ENCODE measurements at places on chromosomes 16 and 17.

- no peak for DNase-seq
Measured at GRCh38 chr17:82328141-82328993, 5.2 kb downstream of the SECTM1 start.

DNA sequence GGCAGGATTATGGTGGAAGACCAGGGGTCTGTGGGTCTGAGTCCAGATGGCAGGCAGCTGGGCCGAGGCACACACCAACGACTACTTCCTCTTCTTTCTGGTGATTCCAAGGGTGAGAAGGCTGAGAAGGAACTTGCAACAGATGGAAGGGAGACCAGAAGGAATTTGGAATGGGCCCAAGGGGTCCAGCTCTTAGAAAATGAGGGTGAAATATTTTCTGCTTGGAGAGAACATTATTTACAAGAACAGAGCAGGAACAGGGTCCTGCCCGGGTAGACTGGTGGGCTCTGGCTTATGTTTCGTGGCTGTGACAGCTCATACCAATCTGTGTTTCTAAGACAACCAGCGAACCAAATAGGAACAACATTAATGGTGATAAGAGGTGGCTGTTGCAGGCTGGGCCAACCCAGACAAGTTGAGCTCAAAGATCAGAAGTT, 36.6 kb downstream of the CCDC42 start:
- DNase-seq = no peak

GRCh38 chr17:78892936-78893379, 10.0 kb downstream of the CEP295NL start:
- DNase-seq = no peak

GRCh38 chr16:56422896-56423441, 2.4 kb downstream of the AMFR start:
- DNase-seq = no peak

DNA sequence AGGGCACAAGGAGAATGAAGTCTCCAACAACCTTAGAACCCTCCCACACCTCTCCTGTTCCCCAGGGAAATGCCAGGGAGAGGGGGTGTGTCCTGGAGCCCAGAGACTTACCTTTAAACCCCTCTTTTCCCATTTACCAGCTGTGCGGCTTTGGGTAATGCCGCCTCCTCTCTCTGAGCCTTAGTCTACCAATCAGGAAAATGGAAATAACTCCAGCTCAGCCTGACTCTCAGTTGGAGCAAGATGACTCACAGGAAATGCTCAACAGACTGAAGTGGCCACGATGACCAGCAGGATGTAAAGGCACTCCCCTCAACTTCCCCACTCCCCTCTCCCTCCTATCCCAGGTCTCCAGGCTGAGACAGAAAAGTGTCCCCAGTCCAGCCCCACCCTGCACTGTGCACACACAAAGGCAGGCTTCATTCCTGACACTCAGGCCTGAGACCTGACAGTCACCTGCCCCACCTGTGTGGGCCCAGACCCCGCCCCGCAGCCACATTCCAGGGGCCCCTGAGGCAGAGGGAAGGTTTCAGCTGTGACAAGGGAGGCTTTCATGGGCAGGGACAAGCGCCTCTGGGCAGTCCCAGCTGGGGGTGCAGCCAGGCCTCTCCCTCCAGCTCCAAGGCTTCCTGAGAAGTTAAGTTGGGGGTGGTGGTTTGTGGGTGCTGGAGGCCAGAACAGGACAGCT, 3.0 kb upstream of the KRT15 start:
- peak; percentile 88 for DNase-seq

- no peak for DNase-seq
Measured at GRCh38 chr16:24950275-24950674, 64.9 kb downstream of the ARHGAP17 start.

DNA sequence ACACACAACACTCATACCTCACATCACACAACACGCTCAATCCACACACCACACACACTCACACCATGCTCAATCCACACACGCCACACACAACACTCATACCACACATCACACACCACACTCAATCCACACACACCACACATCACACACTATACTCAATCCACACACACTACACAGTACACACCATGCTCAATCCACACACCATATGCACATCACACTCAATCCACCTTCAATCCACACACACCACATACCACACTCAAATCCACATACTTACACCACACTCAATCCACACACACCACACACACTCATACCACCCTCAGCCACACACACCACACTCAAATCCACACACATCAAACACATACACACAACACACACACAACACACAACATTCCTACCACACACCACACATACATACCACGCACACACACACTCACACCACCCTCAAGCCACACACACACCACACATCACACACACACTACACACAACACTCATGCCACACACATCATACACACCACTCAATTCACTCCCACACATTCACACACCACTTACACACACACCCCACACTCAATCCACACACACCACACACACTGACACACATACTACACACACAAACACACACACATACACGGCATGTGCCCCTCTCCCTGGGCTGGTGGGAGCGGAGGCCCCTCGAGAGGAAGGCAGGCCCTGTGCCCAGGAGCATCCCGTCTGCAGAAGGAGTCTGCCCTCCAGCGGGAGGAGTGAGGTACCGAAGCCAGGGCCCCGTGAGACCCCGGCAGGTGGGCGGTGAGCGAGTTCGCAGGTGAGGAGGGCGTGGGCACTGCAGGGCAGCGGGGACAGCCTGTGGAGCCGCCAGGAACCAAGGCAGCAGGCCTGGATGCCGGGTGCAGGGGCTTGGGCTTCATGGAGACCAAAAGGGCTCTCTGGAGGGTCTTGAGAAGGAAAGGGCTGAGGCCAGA, 33.1 kb upstream of the RPTOR start:
- no peak for DNase-seq

- no peak for DNase-seq
Measured at GRCh38 chr17:6894206-6894528, 62.6 kb upstream of the TEKT1 start.

DNA sequence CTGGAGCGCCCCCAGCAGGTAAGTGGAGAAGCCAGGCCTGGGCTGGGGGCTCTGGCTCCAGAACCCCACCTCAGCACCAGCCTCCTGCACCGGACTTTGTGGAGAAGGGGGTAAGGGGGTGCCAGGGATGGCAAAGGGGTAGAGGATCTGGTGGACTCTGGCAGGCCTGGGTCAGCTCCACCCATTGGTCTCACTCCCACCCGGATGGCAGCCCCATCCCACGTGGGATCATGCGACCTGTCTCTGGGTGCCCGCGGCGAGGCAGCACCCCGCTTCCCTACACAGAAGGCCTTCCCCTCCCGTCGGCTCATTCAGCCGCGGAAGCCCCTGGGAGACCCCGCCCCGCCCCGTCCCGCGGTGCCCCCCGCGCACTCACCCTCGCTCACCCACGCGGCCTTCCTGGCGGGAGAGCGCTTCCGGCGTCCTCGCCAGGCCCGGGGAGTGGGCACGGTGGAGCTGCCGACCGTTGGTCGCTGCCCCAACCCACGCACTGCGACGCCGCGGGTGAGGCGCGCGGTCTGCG, 498 bp upstream of the PLEKHG4 start:
- DNase-seq = peak; percentile 65

DNA sequence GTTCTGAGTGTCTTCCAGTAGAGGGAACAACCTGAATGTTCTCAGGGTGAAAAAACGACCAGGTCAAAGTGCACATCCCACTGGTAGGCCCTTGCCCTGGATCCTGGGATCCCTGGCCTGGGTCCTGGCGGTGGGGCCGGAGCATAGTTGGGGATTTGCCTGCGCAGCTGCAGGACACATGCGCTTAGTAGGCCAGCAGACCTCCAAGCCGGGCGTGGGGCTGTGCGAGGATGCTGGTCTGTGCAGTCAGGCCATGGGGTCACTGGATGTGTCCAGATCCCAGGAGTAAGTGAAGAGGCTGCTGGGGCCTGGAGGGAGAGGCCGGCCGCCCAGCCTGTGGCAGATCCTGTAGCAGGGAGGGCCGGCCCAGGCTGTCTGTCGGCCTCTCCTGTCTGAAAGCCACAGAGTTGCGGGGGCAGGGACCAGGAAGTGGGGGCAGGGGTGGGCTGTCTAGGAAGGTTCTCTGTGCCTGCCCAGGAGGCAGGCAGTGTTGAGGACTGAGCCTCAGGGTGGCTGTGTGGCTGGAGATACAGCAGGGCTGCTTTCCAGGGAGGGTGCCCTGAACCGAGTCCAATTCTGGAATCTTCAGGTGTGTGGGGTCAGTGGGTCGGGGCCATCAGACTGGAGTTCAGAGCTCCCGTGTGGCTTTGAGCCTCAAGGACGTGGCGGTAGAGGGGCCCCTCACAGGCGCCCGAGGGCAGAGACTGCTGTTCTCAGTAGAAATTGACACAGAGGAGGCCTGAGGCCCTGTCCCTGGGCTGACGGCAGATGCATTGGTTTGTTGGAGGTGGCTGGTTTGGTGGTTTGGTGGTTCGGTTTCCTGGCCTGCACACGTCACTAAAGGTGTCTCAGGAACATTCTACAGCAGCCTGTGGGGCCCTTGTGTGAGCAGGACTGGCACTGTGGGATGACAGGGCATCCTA, 17.2 kb upstream of the NUDT16L1 start:
- DNase-seq = no peak

DNA sequence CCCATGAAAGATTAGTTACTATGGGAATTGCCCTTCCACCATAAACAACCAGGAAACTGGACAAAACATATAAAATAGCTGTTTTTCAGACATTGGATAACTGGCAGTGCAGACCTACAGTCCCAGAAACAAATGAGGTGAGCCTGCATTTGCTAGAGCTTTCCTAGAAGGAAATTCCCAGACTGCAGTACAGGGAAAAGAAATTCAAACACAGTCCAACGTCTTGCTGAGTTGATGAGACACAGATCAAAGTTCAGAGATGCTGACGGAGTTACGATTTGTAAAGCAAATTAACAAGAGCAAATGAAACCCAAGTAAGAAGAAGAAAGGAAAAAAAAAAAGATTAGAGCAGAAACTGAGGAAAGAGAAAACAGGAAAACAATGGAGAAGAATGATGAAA, 41.3 kb upstream of the MNT start:
- DNase-seq = no peak

DNA sequence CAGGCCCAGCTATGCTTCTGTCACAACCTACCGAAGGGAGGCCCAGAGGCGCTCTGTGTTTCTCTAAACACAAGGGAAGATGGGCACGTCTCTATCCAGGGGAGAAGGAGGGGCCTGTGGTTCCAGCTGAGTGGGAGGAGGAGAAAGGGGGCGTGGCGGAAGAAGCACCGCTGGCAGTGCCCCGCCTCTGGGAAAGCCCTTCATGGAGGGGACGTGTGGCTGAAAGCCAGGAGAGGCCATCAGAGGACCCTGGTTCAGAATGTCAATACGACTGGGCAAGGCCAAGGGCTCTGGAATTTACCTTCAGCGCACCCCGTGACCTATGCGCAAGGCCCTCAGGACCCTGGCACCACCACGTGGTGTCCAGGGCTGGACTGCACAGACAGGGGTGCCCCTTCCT, 12.3 kb upstream of the SLC38A8 start:
- DNase-seq = no peak

DNA sequence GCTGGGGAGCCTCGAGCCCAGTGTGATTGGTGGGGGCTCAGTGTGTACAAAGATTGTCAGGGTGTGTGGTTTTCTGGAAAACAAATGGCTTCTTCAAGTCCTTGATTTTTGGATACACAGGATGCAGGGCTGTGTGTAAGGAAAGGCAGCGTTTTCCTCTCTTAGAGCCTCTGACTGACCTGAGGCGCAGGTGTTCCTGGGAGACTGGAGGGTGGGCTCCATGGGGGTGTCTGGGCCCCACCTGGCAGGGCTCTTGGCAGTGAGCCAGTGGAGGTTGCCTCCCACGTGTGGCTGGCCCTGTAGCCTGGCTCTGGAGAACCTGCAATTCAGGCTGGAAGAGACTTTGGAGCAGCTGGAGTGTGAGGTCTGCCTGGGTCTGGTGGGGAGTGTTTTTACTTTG, 5.0 kb downstream of the FOXK2 start:
- DNase-seq = no peak

GRCh38 chr17:57892820-57893595, 43.2 kb upstream of the MRPS23 start:
- peak; percentile 87 for DNase-seq
